ENCODE measurements at places on chromosomes 7 and 10.

DNA sequence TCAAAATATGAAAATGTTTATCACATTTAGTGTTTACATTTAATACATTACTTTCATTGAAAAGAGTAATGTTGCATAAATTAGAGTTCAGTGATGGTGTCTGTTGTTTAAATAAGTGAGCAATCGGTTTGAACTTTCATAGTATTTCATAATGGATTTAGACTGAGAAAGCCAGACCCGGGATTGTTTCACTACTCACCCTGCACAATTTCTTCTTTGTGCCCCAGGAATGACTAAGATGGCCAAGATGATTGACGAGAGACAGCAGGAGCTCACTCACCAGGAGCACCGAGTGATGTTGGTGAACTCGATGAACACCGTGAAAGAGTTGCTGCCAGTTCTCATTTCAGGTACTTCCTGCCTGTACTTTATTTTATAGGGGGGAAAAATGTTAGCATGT, 74.6 kb downstream of the VCL start:
- DNase-seq: no peak

- no peak for DNase-seq
Measured at GRCh38 chr7:151625606-151626005, 105.9 kb upstream of the RHEB start.

DNA sequence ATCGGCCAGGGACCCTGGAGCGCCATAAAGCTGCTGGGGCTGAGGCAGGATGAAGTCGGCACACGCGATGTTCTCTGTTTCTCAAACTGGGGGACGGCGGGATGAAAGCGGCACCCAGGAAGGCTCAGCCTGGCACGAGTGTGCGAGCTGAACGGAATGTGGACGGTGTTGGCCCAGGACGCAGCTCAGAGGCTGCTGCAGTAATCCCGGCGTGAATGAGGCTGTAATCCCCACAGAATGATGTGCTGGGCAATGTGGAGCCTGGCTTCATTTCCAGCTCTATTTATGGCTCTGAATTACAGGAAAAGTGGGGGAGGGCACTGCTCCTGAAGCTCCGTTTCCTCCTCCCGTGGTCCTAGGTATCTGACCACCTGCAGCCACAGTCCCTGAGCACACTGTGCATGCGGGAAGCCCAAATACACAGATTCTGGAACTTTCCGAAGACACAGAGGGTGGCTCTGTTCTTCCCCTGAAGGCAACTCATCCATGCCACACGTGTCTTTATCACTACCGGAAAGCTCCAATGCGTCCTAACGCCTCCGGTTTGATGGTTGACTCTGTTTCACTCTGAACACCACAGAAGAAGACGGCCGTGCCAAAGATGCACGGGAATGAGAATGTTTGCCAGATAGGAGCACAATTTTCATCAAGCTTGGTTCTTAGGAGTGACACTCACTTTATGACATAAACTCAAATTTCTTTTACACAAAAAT, 37.6 kb downstream of the KLF6 start:
- no peak for DNase-seq

- DNase-seq: no peak
Measured at GRCh38 chr7:112150823-112151641, 55.2 kb downstream of the DOCK4 start.

DNA sequence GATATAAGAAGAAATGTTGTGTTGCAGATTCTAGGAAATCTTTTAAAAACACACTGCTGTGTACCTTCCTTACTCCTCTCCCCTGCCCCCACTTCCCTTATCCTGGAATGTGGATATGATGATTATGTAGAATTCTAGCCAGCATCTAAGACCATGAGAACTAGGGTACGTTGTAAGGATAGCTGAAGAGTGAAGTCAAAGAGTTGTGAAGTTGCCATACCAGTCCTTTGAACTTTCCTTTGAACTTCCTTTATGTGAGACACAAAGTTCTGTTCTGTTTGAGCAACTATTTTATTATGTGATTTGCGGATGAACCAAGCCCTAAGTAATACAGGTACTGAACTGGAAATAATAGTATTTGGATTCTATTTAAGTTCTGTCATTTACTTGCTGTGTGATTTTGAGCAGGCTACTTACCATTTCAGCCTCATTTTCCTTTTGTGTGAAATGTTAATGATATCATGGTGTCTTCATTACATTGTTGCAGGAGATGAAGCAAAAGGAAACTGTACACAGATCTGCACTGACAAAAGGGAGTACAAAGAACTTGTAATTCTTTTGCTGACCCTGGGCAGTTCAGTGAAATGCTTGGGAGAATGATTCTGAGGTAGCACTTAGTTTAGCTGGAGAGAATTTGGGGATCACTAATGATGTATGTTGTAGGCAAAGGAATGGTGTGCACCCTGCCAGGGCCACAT, 31.4 kb downstream of the RPA3 start:
- no peak for DNase-seq

DNA sequence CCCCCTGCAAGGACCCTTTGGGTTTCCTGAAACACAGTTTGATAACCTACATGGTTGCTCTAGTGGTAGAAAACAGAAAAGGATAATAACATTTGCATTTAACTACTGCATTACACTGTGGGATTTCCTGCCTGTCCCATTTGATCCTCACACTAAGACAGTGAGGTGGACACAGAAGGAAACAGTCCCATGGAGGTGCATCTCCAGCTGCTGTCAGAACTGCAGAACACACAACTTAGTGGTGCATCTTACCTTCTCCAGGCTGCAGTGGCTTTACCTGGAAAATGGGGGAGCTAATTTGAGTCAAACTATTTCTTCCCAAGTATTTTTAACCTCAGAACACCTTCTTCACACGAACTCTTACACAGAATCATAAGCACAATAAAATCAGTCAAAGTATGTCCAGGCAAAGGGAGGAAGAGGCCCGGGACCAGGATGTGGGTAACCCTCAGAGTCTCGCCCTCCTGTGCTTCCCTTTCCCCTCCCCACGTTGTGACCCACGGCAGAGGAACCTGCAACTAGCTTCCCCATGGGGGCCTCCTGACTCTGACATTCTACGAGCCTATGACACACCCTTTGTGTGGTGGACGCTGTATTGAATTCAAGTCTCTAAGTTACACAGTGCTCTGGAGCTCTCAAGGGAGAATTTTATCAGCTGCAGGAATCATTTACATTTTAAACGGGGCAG, 33.7 kb downstream of the SCRN1 start:
- DNase-seq: no peak

DNA sequence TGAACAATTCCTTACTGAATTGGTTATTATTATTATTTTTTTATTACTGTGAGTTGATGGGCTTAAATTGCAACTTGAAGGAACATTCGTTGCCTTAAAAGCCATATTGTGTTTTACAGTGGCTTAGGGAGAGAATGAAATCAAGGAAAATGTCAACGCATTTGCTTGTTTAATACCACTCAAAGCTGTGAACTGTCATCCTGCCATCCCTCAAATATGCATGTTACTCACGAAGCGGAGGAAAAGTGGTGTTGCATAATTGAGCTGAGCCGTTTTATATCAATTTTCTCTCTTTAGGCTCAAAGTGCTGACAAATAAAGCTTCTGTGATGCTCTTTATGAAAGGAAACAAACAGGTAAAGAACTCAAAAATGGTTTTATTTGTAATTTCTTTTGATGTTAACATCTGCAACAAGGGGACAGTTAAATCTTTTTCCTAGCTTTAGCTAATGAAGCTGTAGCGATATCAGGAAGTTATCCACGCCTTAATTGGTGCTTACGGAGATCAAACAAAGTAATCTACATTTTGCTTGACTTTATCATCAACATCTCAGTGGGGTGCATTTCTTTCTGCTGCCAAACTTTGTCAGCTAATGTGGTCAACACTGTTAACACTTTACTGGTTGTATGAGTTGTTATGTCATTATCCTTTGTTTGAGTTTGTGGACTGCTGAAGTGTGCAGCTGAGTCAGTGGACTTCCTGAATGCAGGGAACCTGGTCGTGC, 33.1 kb downstream of the GLRX3 start:
- DNase-seq: no peak

GRCh38 chr7:92835851-92836488, 403 bp downstream of the CDK6 start:
- peak; percentile 21 for DNase-seq

GRCh38 chr10:124077208-124077993, 16.0 kb downstream of the CHST15 start:
- no peak for DNase-seq
